ENCODE measurements at places on chromosomes 1 and 21.

GRCh38 chr1:115977499-115978258 is 1.4 kb downstream of the SLC22A15 start:
- peak; percentile 47 for DNase-seq

DNA sequence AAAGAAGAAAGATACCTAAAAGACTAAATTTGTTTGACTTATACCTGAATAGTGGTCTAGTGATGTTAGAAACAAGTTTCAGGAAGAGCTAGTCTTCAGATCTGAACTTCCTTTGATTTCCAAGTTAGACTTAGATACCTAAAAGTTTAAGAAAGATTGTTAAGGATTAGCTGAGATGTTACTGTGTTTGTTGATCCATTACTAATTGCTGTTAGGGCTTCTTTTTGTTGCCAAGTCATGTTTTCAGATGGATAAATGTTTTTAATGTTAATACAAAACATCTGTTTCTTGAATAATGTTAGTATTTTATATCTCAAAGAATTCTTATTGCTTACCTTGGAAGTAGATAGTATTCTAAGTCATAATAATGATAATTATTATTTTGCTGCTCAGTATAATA is 11.6 kb downstream of the GNAI3 start:
- no peak for DNase-seq

GRCh38 chr1:118785246-118785645 is 202.9 kb downstream of the TBX15 start:
- DNase-seq = no peak

DNA sequence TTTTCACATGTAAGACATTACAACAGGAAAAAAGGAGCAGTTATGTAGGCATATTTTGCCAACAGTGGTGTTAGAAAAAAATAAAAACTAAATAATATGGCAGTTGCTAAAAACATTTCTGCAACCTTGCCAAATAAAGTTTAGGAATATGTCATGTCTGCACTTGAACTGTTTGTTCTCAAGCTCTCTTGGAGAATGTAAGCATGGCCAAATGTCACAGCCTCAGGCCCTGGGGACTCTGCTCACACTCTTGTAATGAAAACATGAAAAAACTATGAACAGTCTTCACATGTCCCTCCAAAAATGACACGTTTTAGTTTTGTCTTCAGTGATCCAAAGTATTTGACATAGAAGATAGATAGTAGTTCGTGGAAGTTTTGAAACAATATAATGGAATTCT is 753.3 kb downstream of the LTN1 start:
- no peak for DNase-seq

DNA sequence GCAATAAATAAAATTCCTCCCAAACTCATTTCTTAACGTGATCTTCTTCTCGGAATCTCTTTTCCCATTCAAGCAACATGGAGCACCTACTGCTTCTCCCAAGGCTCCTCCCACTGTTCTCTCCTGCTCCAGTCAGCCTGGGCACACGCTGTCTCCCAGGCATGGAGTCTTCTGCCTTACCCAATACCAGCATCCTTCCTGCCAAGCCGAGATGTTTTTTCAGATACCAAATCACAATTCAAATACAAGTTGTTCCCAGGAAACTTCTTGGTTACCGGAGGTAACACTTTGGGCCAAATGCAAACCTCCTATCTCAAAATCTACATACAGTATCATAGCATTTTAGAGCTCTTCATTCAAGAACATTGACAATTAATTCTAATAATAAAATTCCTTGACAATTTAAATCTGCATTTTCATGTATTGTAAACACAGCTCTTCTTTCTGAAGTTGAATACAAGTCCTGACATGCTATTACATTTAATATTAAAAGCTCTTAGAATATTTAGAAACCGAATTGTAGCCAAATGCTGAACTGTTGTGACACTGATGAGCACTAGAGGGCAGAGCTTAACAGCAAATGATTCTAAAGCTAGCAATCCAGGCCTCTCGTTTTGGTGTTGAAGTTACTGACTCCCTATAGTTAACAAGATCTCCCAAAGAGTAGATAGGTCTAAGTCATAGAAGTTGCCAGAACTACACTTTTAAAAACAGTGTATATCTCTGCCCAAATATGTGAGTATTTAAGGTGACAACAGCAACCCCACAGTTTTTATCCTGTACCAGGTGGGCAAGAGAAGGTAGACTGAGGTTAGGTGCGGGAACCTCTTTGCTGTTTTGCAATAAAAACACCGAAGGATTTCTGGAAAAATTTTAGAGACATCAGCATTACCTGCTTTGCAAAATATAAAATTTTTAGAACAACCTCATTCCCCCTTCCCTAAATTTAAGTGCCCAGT is 52.3 kb downstream of the BCAR3 start:
- peak; percentile 67 for DNase-seq

DNA sequence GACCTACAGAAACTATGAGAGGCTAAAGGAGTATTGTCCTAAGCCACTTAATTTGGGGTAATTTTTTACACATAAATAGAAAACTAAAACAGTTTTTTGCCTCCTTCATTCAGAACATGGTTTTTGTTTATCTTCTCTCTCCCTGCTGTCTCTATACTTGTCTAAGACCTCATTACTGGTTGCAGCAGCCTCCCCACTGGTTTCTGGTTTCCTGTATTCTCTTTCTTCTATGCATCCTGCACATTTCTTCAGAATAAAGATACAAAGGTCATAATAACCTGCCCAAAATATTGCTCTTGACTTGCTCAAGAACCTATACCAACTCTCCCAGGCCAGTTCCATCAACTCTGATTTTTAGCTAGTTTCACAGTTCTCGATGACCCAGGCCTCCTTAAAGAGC is 19.8 kb upstream of the BOLA1 start:
- no peak for DNase-seq

- peak; percentile 60 for DNase-seq
Measured at GRCh38 chr1:46197964-46198811, at the start of gene POMGNT1. TSS of gene POMGNT1 (minus strand) at chr1:46198434. CDS start at chr1:46197821, 613 bp downstream.

- peak; percentile 98 for DNase-seq
Measured at GRCh38 chr1:61076728-61077675, 5.4 kb upstream of the NFIA start.

- DNase-seq = no peak
Measured at GRCh38 chr1:226712742-226713419, 26.2 kb downstream of the ITPKB start.

- DNase-seq = no peak
Measured at GRCh38 chr1:43065191-43065590, 106.5 kb upstream of the SLC2A1 start.

DNA sequence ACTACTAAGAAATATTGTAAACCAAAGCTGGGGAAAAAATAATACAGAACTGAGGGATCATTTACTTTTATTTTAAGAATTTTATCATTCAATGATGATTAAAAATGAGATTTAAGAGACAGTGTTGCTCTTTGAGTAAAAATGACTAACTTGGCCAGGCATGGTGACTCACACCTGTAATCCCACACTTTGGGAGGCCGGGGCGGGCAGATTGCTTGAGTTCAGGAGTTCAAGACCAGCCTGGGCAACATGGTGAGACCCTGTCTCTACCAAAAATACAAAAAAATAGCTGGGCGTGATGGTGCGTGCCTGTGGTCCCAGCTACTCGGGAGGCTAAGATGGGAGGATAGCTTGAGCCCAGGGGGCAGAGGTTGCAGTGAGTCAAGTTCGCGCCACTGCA is 21.8 kb upstream of the PLEKHO1 start:
- DNase-seq = no peak

DNA sequence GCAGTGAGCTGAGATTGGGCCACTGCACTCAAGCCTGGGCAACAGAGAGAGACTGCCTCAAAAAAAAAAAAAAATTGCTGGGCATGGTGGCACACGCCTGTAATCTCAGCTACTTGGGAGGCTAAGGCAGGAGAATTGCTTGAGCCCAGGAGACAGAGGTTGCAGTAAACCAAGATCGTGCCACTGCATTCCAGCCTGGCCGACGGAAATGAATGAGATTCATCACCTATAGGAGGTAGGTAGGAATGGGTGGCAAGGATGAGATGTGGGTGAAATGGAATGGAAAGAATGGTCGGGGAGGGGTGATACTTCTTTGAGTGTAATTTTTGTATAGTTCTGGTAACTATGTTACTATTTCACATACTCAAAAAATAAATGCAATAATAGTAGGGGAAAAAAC is 15.4 kb downstream of the CTXND2 start:
- no peak for DNase-seq

GRCh38 chr1:212655668-212656440 is 43.8 kb downstream of the BATF3 start:
- no peak for DNase-seq

DNA sequence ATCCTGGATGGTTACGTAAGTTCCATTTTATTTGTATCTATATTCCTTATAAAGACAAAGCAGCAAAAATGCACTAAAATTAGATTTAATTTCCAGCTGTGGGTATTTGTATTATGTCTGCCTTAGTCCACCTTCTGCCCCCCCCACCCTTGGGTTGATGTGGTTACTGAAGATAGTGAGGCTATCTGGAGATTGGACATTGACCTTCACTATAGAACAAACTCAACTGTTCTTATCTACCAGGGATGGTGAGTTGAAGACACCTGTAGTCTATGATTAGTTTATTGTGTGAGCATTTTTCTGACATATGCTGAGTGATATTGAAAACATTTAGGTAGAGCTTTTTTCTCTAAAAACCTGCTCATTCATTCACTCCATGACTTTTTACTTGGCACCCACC is 122.2 kb downstream of the NFIA start:
- DNase-seq = no peak

GRCh38 chr21:32207406-32207716 is 71.5 kb downstream of the MIS18A start:
- DNase-seq = no peak

GRCh38 chr1:201016943-201017827 is 6.3 kb downstream of the KIF21B start:
- DNase-seq = no peak

DNA sequence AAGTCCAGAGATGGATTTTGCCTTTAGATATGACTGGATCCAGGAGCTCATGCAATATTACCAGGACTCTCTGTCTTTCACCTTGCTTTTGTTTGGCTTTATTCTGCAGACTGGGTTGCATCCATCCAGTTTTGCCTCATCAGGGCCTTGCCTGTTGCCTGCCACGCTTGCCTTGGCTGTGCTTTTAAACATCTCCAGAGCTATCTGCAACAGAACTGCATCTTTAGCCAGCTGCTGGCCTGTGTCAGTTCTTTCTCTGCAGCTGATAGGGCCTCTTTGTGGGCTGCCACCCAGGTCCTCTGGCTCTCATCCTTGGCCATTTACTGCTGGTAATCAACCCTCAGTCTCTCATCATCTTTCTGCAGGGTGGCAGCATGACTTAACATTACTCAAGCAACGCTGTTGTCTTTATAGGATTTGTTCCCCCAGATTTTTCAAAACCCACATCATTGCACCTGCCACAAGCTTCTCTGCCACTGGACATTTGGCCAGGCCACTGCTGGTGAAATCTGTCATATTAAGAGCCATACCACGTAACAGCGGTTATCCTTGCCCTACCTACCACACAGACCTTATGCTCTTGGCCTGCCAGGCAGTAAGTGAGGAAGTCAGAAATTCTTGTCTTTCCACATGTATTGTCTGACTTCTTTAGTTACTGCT is 24.4 kb upstream of the HUNK start:
- no peak for DNase-seq

DNA sequence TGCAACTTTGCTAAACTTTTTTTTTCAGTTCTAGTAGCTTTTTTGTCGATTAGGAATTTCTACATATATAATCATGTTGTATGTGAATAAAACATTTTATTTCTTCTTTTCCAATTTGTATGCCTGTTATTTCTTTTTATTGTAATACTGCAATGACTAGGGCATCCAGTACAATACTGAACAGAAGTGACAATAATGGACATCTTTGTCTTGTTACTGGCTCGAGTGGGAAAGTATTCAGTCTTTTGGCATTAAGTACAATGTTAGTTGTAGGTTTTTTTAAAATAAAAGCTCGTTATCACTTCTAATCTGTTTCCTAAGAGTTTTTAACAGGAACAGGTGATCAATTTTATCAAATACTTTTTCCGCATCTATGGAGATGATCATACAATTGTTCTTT is 9.8 kb downstream of the STPG1 start:
- DNase-seq = no peak

DNA sequence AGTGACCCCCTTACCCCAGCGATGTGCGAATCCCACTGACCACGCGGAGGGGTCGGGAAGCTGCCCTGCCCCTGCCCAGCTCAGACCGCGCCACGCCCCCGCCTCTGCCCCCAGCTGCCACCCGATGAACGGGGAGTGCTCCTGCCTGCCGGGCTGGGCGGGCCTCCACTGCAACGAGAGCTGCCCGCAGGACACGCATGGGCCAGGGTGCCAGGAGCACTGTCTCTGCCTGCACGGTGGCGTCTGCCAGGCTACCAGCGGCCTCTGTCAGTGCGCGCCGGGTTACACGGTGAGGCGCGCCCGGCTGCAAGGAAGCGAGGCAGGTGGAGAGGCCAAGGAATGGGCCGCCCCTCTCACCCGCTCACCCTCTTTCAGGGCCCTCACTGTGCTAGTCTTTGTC is 11.9 kb upstream of the LRRC71 start:
- no peak for DNase-seq

GRCh38 chr1:43994794-43995790 is 3.7 kb downstream of the CCDC24 start:
- DNase-seq = peak; percentile 18

DNA sequence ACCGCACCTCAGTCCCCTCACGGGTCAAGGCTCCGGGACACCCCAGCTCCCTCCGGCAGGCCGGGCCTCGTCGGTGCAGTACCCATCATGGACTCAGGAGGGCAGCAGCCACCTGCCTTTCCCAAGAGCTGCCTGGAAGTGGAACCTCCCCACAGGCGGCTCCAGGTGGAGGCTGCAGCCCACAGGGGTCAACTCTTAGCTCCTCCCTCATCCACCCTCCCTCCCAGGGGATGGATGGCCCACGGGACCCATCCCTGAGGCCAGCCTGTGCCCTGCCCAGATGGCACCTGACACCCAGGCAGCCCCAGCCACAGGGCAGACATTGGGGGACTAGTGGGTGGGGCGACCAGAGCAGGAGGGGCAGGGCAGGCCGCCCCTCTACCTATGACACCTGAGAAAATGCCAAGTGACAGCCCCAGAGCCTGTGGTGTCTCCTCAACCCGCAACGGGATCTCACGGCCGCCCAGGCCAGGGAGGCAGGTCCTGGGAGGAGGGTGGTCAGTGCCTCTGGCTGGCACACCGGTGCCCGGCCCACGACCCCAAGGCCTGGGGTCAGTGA is 1.2 kb upstream of the ARHGEF16 start:
- DNase-seq = peak; percentile 88
